ENCODE measurements at places on chromosomes 2 and 18. TPM values are rescaled to one million over a fixed set of nuclear protein-coding genes. Genes with fewer than 3 reads are reported as not detected.

SIX2 gene
- total RNA-seq, result under 0.01 TPM

YIPF4 gene
- total RNA-seq, result 23.6 TPM

ACADL gene
- total RNA-seq, result 0.37 TPM

PLCL1 gene
- total RNA-seq, result 1.1 TPM

MEIS1 gene
- 304 TPM for total RNA-seq

MYL12B gene
- total RNA-seq, result 390 TPM

RPRM gene
- not detected for total RNA-seq

SULT1C3 gene
- total RNA-seq, result not detected

OTOS gene
- total RNA-seq, result not detected

CD28 gene
- total RNA-seq, result under 0.01 TPM

KCNE4 gene
- 43.9 TPM for total RNA-seq

MATN3 gene
- 1.5 TPM for total RNA-seq

EMILIN2 gene
- total RNA-seq, result 26.5 TPM

CDCA7 gene
- total RNA-seq, result 0.43 TPM

DNAJC5G gene
- not detected for total RNA-seq

POTEC gene
- under 0.01 TPM for total RNA-seq

LRRC30 gene
- total RNA-seq, result not detected

TTC32 gene
- 5.0 TPM for total RNA-seq

KCNG2 gene
- 4.7 TPM for total RNA-seq

ABHD1 gene
- total RNA-seq, result not detected

KIAA2012 gene
- under 0.01 TPM for total RNA-seq

SRD5A2 gene
- total RNA-seq, result not detected

ALPP gene
- total RNA-seq, result not detected

FIGN gene
- total RNA-seq, result 0.65 TPM

CYBRD1 gene
- 340 TPM for total RNA-seq

RUFY4 gene
- not detected for total RNA-seq

CYP27A1 gene
- total RNA-seq, result 17.1 TPM

MRPL19 gene
- total RNA-seq, result 33.3 TPM

CRYBA2 gene
- not detected for total RNA-seq

CROCC2 gene
- 0.14 TPM for total RNA-seq

RNF152 gene
- total RNA-seq, result 10.5 TPM

IL18R1 gene
- total RNA-seq, result 1.5 TPM

PLGLB1 gene
- total RNA-seq, result 1.8 TPM

TDRD15 gene
- total RNA-seq, result not detected

SLC9A4 gene
- under 0.01 TPM for total RNA-seq

LDLRAD4 gene
- total RNA-seq, result 3.1 TPM

ERFE gene
- total RNA-seq, result 7.3 TPM

IL1A gene
- 2.3 TPM for total RNA-seq

NEB gene
- 0.18 TPM for total RNA-seq

DCC gene
- not detected for total RNA-seq

ST6GAL2 gene
- total RNA-seq, result under 0.01 TPM

PFN4 gene
- 0.28 TPM for total RNA-seq

RND3 gene
- 606 TPM for total RNA-seq

GRHL1 gene
- total RNA-seq, result 0.37 TPM

SOX11 gene
- total RNA-seq, result under 0.01 TPM

SH3BP4 gene
- total RNA-seq, result 25.4 TPM

ERICH2 gene
- 1.2 TPM for total RNA-seq

KCNJ3 gene
- total RNA-seq, result not detected

BCL2 gene
- total RNA-seq, result 2.2 TPM

TMEM182 gene
- total RNA-seq, result 1.6 TPM

MOGAT1 gene
- total RNA-seq, result not detected

Measured in smooth muscle cell of bladder (primary cell).